Left kidney (tissue), 8 donors: ENCODE measurements at places on chromosomes 11 and 22. TPM values are rescaled to one million over a fixed set of nuclear protein-coding genes. Genes with fewer than 3 reads are reported as not detected.

TRIM49 gene
- not detected for polyA plus RNA-seq

MRGPRX3 gene
- not detected for polyA plus RNA-seq

SLC22A9 gene
- polyA plus RNA-seq, result not detected

ACRV1 gene
- polyA plus RNA-seq, result 1.4 TPM

C22orf31 gene
- polyA plus RNA-seq, result 1.5 TPM

C11orf42 gene
- polyA plus RNA-seq, result 0.91 TPM

LDHAL6A gene
- 1.5 TPM for polyA plus RNA-seq

TMEM151A gene
- polyA plus RNA-seq, result not detected

SCUBE1 gene
- polyA plus RNA-seq, result 8.7 TPM

TRPM5 gene
- 2.9 TPM for polyA plus RNA-seq

RTN4RL2 gene
- polyA plus RNA-seq, result 2.5 TPM

CRYBB1 gene
- 0.45 TPM for polyA plus RNA-seq

BLID gene
- not detected for polyA plus RNA-seq

FAM227A gene
- 12.0 TPM for polyA plus RNA-seq

PGA3 gene
- 0.18 TPM for polyA plus RNA-seq

NKAPD1 gene
- polyA plus RNA-seq, result 61.9 TPM

MRGPRX2 gene
- not detected for polyA plus RNA-seq

DEUP1 gene
- 1.4 TPM for polyA plus RNA-seq

C11orf21 gene
- polyA plus RNA-seq, result 0.43 TPM

SMIM38 gene
- polyA plus RNA-seq, result 0.52 TPM

GSTT2B gene
- polyA plus RNA-seq, result 6.9 TPM

NPTXR gene
- 4.2 TPM for polyA plus RNA-seq

GGTLC2 gene
- polyA plus RNA-seq, result not detected

DCDC1 gene
- polyA plus RNA-seq, result 6.9 TPM

TEX12 gene
- 0.52 TPM for polyA plus RNA-seq

SLC17A6 gene
- not detected for polyA plus RNA-seq

NECTIN1 gene
- 41.0 TPM for polyA plus RNA-seq

PLAAT2 gene
- 0.88 TPM for polyA plus RNA-seq

TP53I11 gene
- polyA plus RNA-seq, result 63.5 TPM

CSF2RB gene
- 1.9 TPM for polyA plus RNA-seq

MYOD1 gene
- not detected for polyA plus RNA-seq

TCN1 gene
- polyA plus RNA-seq, result not detected

TUB gene
- polyA plus RNA-seq, result 27.2 TPM

SLC43A3 gene
- polyA plus RNA-seq, result 27.2 TPM

CDKN1C gene
- 90.1 TPM for polyA plus RNA-seq

CD6 gene
- 1.5 TPM for polyA plus RNA-seq

NRXN2 gene
- polyA plus RNA-seq, result 14.9 TPM

PAX6 gene
- polyA plus RNA-seq, result 0.15 TPM

CABP4 gene
- 1.0 TPM for polyA plus RNA-seq

HBE1 gene
- polyA plus RNA-seq, result 10.4 TPM

CBLIF gene
- polyA plus RNA-seq, result 0.20 TPM

OR2AT4 gene
- polyA plus RNA-seq, result 0.07 TPM

OR51B5 gene
- 0.20 TPM for polyA plus RNA-seq

SRSF8 gene
- polyA plus RNA-seq, result 70.2 TPM

GAB2 gene
- polyA plus RNA-seq, result 17.5 TPM

FGF3 gene
- polyA plus RNA-seq, result not detected

OR8D4 gene
- not detected for polyA plus RNA-seq

SUSD2 gene
- 15.1 TPM for polyA plus RNA-seq

MTMR2 gene
- 63.7 TPM for polyA plus RNA-seq

SCO2 gene
- 1.5 TPM for polyA plus RNA-seq

TPP1 gene
- 121 TPM for polyA plus RNA-seq

APOBEC3F gene
- polyA plus RNA-seq, result 8.5 TPM
